ENCODE measurements at places on chromosomes 16 and 17.
A peak's percentile ranks its signal among the peaks of the same experiment; 100 is the strongest.

GRCh38 chr16:84144209-84144858, 643 bp downstream of the HSDL1 start:
- DNase-seq: peak; percentile 10

GRCh38 chr16:1950559-1950958, 3.9 kb downstream of the RPL3L start:
- DNase-seq: no peak

DNA sequence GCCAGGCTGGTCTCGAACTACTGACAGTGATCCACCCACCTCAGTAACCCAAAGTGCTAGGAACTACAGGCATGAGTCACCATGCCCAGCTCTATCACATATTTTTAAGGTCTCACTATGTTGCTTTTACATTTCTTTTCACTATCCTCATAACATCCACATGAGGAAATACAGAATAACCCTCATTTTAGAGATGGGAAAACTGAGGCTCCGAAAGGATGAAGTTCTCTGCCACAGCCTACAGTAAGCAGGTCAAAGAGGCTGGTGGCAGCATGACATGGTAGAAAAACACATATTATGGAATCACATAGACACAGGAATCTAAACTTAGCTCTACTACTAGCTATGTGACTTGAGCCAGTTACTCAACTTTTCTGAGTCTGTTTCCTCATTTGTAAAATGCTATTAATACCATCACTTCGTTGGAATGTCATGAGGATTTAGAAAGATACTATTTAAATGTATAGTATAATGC, 32.2 kb downstream of the APPBP2 start:
- no peak for DNase-seq

GRCh38 chr17:78255029-78255656, 23.7 kb downstream of the TMEM235 start:
- no peak for DNase-seq

All from prostate gland (tissue), 2 donors.